NCI-H446 treated with DMSO at 0.1 percent for 48 hours (cell line): ENCODE measurements at places on chromosomes 2 and 18.

DNA sequence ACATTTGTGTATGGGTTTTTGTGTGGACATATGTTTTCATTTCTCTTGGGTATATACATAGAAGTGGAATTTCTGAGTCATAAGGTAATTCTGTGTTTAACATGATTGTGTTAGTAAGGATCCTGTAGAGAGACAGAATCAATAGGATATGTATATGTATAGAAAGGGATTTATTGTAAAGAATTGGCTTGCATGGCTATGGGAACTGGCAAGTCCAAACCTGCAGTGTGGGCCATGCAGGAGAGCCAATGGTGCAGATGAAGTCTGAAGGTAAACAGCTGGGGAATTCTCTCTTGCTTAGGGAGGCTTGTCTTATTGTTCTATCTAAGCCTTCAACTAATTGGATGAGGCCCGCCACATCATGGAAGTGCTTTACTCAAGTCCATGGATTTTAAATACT is 39.2 kb upstream of the IL1R2 start:
- no peak for DNase-seq

- no peak for DNase-seq
These were observed 10.5 kb upstream of the IKZF2 start for GRCh38 chr2:213161759-213162515.

DNA sequence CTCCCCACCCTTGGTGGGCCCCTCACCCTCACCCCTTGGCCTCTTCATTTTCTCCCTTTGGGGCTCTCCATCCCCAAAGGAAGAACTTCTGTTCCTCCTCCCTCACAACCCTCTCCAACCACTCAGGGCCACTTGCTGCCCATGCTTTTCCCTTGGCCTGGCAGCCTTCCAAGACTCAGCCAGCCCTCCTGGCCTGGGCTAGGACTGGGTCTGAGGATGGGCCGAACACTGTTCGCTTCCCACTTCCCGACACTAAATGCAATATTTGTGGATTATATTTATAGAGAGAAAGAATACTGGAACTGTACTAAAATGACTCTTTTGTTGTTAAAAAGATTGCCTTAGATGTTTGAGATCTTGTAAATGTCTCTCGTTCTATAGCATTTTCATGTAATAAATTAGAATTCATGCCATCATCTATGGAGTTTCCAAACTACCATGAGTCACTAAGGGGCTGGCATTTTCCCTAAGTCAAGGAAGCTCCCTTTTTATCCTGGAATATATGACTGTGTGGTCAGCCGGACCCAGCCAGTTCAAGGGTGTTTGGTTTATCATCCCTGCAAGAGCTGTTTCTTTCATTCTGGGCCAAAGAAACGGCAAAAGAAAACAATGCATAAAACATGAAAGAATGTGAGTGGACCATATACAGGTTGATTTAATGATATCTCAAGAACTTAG is 3.8 kb downstream of the CXCR2 start:
- DNase-seq, result no peak

- DNase-seq, result no peak
These were observed 29.1 kb upstream of the ANKRD44 start for GRCh38 chr2:197339496-197340220.

DNA sequence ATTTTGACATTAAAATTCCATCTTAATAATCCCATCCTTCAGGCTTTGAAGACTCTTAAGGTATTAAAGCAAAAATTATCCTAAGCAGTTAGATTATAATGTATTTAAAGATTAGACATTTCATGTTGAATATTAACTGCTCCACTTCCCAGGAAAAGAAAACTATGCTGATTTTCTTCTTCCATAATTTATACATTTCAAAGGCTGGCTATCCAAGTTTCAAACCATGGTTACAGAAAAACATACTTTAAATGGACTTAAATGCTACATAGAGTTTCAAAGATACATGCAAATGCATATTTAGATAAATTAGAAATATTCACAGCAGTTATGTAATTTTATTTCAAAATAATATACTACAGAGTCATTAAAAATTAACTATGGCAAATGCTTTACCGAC is 1505.6 kb upstream of the ZEB2 start:
- no peak for DNase-seq
